ENCODE measurements at places on chromosomes 5 and 9.

DNA sequence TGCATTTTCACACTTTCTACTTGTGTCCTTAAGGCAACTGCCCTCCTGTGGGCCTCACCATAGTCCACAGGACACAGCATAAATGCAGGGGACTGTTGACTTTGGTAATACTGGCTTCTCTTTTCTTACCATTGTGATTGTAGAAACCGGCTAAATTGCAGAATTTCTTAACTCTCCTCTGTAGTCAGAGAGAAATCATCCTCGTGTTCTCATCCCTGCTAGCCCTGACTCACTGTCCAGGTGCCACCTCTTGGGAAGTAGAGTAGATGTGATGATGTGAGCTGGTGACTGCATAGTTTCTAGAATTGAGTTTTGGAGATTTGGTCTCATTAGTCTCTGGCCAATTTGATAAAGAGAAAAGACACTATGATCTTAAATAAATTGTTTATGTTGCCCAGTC lies 5.5 kb downstream of the PHF24 start:
- no peak for DNase-seq

GRCh38 chr9:125235804-125236519 lies 5.2 kb downstream of the HSPA5 start:
- DNase-seq = no peak

- peak; percentile 97 for DNase-seq
Measured at GRCh38 chr5:141508798-141509611, 20.1 kb downstream of the PCDHGC5 start.

GRCh38 chr5:115842952-115843351 lies 1.2 kb downstream of the AP3S1 start:
- no peak for DNase-seq

GRCh38 chr9:134629061-134629585 lies 12.5 kb upstream of the COL5A1 start:
- no peak for DNase-seq

DNA sequence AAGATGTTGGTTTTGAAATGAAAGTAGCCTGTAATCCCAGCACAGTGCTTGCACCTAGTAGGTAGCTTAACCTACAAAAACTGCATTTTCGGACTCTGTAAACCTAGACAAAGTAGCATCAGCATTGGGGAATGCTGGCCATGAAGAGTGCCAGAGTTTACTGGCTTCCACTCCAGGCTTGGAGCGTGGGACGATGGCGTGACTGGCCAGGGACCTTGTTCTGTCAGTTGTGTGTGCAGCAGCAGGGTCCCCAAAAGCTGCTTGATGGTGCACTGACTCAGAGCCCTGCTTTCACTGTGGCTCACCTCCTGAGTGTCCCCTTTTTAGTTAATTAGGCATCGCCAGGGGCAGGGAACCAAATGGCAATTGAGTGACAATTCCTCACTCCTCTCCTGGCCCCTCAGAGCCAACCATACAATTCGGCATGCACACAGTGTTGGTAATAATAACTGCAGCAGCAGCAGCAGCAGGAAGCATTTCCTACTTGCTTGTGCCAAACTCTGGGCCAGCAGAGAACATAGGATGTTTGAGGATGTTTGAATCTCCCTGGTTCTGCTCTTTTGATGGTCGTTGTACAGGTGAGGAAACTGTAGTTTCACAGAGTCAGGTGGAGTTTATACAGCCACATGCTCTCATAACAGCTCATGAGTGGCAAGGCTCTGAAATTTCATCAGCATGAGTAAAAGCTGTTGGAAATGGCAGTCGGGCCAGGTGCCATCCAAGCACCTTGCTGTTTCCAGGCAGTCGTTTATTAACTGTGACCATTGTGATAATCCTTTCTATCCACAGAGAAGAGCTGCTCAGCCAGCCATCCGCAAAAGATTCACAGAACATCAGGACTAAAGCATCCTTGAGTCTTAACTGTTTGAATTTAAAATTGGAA lies 4.2 kb downstream of the UBE2QL1 start:
- DNase-seq = no peak

GRCh38 chr9:811106-811531 lies 30.4 kb upstream of the DMRT1 start:
- DNase-seq = peak; percentile 60

GRCh38 chr5:159504106-159504856 lies 174.0 kb upstream of the IL12B start:
- peak; percentile 45 for DNase-seq

- DNase-seq = no peak
Measured at GRCh38 chr9:26770821-26771220, 121.8 kb downstream of the CAAP1 start.

All from IMR-90 (cell line).